ENCODE measurements at places on chromosomes 13 and 19.

- DNase-seq, result no peak
Observed at GRCh38 chr19:24055548-24055947, 31.4 kb upstream of the ZNF254 start.

DNA sequence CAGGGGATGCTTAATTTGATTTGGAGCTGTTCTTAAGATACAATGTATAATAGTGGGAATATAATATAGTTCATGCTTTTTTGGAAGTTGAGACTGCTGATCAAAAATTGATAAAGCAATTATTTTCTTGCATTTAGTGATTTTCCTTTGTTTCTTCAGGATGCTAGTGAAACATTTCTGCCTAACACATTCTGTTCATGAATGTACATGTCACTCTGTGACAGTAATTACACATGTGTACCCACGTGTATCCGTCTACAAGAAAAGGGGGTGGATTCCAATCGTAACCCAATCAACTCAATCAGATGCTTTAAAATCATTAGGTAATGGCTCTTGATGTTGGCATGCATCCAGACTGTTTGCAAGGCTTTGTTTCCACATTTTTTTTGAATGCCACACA, 5.0 kb upstream of the FRY start:
- no peak for DNase-seq

DNA sequence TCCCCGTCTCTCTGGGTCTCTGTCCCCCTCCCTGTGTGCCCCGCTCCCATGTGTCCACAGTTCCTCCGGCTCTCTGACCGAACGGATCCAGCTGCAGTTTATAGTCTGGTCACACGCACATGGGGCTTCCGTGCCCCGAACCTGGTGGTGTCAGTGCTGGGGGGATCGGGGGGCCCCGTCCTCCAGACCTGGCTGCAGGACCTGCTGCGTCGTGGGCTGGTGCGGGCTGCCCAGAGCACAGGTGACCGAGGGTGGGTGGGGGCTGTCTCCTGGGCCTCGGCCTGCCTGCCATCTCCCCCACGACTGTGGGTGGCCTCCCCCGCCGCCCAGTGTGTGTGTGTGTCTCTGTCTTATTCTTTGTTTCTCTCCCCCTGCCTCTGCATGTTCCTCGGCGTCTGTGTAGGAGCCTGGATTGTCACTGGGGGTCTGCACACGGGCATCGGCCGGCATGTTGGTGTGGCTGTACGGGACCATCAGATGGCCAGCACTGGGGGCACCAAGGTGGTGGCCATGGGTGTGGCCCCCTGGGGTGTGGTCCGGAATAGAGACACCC, 10.3 kb downstream of the TRPM4 start:
- no peak for DNase-seq

DNA sequence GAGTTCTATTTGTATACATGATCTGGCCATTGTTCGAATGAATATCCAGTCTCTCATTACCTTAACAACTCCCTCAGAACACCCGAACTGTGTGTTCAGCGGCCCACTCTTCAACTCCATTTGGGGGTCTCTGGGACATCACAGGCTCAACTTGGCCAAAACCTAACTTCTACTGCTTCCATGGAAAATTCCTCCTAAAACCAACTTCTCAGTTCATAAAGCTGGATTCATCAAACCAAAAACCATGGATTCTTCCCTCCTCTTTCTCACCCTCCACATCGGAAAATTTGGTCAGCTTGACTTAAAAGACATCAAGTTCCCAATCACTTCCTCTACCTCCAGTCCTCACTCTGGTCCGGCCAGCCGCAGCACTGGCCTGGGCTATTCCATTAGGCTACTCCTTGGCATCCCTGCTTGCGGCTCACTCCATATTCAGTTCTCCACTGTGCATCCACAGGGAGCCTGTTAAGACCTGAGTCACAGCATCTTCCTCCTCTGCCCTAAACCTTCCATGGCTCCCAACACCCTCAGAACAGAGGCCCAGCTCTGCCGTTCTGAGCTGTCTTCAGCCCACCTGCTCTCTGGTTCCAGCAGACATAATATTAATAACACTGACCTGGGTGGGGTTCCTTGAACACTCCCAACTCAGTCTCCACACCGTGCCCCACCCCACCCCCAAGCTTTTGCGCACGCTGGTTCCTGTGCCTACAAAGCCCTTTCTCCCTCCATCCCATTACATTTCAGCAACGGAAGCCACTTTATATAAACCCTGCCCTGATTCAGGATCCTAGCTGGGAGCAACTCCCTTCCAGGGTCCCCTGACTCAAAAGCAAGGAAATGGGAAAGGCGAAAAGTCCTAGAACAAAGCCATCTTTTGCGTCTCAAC, 1.1 kb downstream of the ZNF792 start:
- DNase-seq, result no peak

- peak; percentile 71 for DNase-seq
Observed at GRCh38 chr19:29277102-29277501, 64.2 kb upstream of the UQCRFS1 start.

Measured in A172 (cell line).